ENCODE measurements at places on chromosomes 7 and 10.

GRCh38 chr7:20385126-20385525 lies 54.4 kb downstream of the ITGB8 start:
- DNase-seq: no peak

DNA sequence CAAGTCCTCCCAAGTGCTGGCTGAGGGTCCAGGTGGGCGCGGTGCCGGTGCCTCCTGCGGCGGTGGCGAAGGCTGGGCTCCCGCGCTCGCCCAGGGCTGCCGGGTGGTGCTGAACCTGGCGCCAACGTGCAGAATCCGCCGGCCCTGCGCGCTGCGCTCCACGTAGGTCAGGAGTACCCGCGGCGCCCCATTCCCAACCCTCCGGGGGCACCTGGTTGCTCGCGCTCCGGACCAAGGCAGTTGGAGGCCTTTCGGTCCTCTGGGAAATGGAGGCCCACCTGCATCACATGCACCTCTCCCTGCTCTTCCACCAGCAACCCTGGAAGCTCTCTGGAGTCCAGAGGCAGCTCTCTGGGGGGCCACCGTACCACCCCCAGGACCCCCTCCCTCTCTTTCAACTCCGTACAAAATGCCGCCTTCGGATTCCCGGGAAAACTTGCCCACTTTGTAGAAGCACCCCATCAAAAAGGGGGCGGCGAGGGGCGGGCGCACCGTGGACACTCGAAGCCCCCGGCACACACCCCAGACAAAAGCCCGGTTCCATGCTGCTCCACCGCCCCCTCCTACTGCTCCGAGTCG lies 745 bp downstream of the SLC16A9 start:
- no peak for DNase-seq

DNA sequence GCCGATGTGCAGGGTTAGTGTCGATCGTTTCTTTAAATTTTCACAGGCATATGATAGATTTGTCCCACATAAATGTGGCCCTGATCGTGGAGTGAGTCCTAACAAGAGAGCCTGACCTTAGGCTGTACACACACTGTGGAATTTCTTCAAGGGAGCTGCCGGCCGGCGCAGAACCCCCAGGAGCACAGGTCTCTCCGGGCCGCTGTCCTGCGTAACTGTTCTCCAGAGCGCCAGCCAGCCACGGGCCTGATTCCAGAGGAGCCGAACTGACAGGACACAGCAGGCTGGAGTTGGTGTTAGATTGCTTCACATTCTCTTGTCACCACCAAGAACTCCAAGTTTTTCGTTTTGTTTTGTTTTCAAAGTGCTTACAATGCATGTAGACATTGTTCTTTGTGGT lies 37.3 kb downstream of the SHH start:
- no peak for DNase-seq

- no peak for DNase-seq
Measured at GRCh38 chr10:62308101-62308500, 39.5 kb upstream of the RTKN2 start.

- no peak for DNase-seq
Measured at GRCh38 chr10:119667562-119668328, 16.6 kb downstream of the BAG3 start.

GRCh38 chr7:75621124-75621523 lies 117.6 kb downstream of the HIP1 start:
- DNase-seq: no peak

- no peak for DNase-seq
Measured at GRCh38 chr7:1691096-1691495, 21.0 kb downstream of the ELFN1 start.

Measured in stimulated activated CD4-positive, alpha-beta T cell treated with anti-CD3 and anti-CD28 coated beads, Interleukin-2, amount 100 ng/mL, for 48 hours (primary cell).